ENCODE measurements at places on chromosomes 12 and 14.

DNA sequence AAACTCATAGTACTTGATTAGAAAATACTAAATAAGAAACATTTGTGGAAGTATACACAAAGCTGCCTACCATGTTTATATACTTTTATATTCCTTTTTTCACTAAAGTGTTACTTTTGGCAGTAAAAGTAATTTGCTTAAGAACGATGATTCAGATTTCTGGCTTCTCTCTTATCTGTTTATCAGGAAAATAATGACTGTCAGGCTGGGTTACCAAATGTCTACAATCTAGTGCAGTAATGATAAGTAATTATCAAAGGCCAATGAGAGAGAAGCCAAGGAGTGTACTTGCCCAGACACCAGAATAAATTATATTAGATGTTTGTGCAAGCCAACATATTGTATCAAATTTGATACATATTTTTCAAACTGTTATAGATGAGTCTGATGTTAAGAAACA is 113.4 kb downstream of the RALGAPA1 start:
- no peak for DNase-seq

- DNase-seq = no peak
Measured at GRCh38 chr14:103767336-103767894, 51.8 kb downstream of the ZFYVE21 start.

DNA sequence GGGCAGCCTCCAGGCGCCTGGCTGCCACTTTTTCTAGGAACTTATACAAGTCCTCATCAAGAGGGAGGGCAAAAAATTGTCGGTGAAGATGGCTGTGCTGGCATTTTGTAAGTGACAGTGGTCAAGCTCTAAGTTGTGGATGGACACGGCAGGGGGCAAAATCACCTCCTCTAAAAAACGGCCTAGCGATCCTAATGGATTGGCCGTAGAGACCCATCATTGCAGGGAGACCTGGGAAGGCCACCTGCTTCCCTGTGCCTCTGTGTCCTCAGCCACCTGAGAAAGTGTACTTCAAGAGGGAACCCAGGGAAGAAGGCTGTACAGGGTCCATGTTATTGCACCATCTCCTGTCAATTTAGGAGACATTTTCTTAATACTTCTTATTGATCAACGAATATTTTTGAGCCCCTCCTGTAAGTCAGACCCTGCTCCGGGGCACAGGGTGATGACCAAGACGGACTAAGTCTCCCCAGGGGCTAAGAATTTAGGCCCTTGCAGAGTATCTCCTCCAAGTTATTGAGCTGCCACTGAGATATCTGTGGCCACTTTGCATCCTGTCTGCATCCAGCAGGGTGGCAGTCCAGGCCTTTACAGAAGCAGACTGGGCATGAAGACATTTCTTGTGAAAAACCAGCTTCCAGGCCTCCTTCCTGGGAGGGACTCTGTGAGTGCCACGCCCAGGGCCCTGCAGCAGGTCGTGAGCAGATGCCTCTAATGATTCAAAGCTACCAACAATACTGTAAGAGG is 40.5 kb downstream of the PSMA6 start:
- DNase-seq = peak; percentile 38

- DNase-seq = no peak
Measured at GRCh38 chr12:114479831-114480230, 73.9 kb upstream of the TBX5 start.

Data from GM13977 (cell line).